ENCODE measurements at places on chromosomes 12 and 14.

DNA sequence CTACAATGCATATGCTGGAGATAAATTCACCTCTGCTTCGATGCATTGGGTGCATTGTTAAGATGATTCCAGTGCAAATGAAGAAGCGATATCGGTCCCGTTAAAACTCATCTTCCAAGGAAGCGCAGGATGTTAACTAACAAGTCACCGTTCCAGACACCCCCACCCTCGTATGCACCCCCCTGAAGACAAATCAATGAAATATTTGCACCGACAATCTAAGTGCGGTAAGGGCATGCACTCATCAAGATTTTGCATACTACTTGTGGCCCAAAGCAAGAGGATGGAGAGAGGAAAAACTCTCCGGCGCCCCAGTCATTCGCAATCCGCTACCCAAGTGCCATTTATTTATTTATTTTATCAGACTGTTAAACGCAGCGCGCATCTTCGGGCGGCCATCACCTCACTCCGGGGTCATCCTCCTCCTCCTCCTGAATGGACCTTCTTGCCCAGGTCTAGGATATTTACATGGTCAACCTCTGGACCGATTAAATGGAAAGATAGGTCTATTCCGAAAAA is 1.2 kb downstream of the NOVA1 start:
- peak; percentile 6 for DNase-seq

GRCh38 chr12:3129301-3130056 is 52.3 kb downstream of the TSPAN9 start:
- peak; percentile 41 for DNase-seq

DNA sequence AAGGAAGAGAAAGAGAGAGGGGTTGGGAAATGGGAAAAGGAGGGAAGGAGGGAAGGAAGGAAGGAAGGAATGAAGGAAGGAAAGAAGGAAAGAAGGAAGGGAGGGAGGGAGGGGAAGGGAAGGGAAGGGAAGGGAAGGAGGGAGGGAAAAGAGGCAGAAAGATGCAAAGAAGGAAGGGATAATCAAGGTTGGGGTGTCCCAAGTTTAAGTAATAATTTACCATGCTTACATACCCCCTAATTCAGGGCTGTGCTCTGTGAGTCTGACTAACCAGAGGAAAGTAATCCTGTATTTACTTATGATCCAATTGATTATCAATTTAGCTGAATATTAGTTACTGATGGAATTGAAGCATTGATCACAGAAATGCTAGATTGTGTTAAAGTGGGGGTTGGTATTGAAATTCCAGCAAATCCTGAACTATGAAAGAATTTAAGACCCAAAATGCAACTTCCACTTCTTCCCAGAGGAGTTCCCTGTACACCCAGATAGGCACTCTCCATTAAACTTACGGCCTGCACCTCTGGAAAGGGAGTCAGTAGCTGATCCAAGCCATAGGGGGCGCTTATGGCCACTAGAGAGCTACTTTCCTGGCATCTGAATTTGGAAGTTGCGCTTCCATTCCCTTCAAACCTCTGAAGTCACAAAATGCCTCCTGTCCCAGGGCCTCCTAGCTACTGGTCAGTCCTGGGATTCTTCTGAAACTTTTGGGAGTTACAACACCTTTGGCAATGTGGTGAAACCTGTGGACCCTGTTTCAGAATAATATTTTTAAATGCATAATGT is 162.7 kb upstream of the PWP1 start:
- no peak for DNase-seq

DNA sequence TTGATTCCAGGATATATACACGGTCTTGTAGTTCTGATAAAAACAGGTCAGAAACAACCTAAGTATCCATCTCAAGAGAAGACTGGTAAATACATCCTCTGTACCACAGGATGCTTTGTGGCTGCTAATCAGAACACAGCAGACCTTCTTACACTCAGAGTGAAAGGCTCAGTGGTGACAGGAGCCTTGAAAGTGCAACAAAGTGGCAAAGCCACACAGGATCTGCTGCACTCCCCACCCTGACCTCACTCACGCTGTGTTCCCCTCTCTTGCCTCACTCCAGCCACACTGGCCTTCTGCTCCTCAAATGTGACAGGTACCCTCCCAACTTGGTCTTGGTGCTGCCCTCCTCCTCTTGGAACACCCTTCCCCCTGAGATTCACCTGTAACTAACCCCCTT is 98.1 kb upstream of the GRIP1 start:
- DNase-seq: no peak

DNA sequence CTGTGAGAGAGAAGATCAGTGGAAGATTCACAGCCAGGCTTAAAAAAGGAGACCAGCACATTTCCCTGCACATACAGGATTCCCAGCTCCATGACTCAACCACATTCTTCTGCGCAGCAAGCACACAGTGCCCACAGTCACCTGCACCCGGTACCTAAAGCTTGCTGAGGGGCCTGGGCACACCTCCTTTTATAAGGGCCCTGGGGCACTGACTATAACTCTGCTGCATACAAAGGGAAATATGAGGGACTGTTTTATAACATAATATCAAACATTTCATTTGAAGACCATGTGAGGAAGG is 322.9 kb downstream of the DAD1 start:
- DNase-seq: no peak

GRCh38 chr12:19483727-19484126 is 44.4 kb downstream of the AEBP2 start:
- no peak for DNase-seq

- peak; percentile 35 for DNase-seq
Observed at GRCh38 chr12:30286345-30286926, 409.2 kb downstream of the IPO8 start.

DNA sequence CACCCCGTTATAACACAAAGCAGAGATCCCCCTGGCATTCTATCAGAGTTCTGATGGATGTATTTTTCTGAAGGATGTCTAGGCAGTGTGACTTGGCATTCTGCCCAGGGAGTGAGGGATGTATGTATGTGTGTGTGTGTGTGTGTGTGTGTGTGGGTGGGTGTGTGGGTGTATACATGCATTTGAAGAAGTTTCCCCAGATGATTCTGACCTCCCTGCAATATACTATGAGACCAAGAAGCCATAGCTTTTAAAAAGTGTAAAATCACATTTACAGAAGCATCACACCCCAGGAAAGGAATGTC is 59.7 kb upstream of the NAP1L1 start:
- peak; percentile 66 for DNase-seq

GRCh38 chr12:105355752-105356151 is 25.3 kb downstream of the C12orf75 start:
- peak; percentile 73 for DNase-seq

DNA sequence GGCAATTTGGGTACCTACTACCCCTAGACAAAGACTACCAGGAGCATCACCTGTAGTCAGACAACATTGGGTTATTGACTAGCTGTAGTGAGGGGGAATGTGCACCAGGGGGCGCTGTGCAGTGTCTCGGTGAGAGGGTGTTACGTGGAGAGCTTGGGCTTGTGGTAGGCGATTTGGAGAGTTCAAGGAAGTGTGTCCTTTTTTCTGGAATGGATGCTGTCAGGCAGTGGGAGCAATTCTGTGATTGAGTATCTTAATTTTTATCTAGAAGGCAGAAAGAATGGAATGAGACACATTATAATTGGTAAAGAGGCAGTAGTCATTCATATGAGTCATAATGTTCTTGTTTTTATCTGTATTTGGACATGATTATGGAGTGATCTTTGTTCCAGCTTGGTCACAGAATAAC is 187.7 kb downstream of the GALC start:
- peak; percentile 30 for DNase-seq

DNA sequence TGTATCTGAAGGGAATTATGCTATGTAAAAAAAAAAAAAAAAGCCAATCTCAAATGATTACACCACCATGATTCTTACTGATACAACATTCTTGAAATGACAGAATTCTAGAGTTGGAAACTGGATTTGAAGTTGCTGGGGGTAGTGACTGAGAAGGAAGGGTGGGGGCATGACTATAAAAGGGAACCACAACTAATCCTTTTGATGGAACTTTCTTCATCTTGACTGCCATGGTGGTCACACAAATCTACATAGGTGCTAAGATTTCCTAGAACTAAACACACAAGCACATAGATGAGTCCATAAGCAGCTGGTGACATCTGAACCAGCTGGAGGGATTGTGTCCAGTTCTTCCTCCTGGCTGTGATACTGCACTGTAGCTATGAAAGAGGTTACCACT is 51.4 kb downstream of the CLMN start:
- no peak for DNase-seq

DNA sequence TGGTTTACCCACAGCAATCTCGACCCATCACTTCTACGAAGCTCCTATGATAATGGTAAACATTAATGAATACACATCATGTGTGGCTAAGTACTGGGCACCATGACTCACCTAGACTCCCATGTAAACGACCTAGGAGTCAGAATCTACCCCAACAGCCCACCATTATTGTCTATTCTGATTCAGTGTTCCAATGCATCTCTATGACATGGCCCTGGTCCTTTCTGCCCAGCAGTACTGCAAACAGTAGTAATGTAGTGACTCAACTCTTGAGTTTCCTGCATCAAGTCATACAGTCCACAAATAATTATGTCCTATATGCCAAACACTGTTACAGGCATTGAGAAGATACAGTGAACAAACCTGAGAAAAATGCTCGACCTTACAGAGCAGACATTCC is 14.6 kb downstream of the GTF2A1 start:
- DNase-seq: peak; percentile 21

DNA sequence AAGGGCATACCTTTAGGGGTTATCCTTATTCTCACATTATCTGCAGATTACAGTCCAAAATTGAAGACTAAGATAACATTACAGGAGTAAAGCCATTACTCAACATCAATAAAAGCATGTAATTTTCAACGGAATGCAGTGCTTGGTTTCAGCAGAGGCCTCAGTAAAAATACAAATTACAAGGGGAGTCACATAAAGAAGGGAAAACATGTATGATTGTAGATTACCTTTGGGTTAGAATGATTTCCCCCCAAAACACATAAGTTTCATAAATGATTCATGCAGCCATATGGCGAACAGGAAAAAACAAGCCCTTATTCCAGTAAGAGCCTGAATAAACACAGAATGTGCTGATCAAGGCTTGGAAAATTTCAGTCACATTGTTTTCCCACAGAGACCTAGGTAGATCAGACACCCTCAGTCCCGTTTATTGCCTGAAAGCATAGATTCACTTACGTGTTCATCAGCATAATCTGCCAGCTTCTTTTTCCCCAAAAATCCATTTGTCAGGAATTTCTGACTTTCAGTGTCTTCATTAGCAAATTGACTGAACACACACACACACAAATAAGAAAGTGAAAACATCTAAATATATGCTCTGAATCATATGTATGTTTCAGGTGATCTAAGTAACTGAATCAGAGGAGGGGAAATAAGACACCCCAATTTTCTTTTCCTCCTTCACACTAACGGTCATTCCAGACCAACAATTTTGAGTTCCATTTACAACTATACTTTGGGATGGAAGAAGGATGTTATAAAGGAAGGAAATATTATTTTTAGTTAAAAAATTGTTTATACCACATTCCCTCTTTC is 37.5 kb downstream of the SLC38A4 start:
- DNase-seq: peak; percentile 63

DNA sequence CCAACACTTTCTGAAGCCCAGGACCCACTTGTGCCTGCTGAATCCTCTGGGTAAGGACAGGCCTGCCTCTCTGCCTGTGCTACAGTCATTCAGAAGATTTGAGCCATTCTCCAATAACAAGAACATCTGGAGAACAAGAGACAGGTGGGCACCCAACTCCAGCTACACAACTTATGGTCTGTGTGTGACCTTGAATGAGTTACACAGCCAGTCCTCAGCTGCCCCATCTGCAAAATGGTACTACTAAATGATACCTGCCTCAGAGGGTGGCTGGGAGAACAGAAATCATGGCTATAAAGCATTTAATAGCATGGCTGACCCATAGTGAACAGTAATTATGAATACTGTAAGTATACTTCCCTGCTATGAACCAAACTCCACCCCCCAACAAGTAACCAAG is 4.2 kb downstream of the CKAP4 start:
- no peak for DNase-seq

GRCh38 chr14:74302634-74303569 is at the start of gene ABCD4:
Gene ABCD4, minus strand, starts transcription at chr14:74302934. Its CDS starts 22 bp downstream, at chr14:74302912.
- DNase-seq: peak; percentile 94

Data from fibroblast of skin of back (primary cell).